ENCODE measurements at places on chromosomes 3 and 15.

- no peak for DNase-seq
Measured at GRCh38 chr3:195348426-195349115, 77.6 kb upstream of the XXYLT1 start.

DNA sequence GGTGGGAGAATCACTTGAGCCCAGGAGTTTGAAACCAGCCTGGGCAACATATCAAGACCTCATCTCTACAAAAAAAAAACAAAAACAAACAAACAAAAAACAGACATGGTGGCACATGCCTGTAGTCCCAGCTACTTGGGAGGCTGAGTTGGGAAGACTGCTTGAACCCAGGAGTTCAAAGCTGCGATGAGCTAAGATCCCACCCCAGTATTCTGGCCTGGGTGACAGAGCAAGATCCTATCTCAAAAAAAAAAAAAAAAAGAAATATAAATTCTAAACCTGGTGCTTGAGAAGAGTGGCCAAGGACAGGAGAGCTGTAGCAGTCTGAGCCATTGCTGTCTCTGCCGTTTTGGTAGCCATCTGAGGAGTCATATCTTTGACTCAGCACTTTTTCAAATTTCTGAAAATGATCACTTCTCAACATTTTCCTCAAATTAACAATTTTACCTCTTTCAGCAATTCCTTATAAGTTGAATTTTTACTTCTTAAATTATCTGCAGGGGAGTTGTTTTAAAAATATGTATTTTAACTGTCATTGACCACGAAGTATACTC is 3.6 kb upstream of the DENND4A start:
- DNase-seq = no peak

GRCh38 chr3:51031666-51032065 is 353.4 kb upstream of the MANF start:
- no peak for DNase-seq

DNA sequence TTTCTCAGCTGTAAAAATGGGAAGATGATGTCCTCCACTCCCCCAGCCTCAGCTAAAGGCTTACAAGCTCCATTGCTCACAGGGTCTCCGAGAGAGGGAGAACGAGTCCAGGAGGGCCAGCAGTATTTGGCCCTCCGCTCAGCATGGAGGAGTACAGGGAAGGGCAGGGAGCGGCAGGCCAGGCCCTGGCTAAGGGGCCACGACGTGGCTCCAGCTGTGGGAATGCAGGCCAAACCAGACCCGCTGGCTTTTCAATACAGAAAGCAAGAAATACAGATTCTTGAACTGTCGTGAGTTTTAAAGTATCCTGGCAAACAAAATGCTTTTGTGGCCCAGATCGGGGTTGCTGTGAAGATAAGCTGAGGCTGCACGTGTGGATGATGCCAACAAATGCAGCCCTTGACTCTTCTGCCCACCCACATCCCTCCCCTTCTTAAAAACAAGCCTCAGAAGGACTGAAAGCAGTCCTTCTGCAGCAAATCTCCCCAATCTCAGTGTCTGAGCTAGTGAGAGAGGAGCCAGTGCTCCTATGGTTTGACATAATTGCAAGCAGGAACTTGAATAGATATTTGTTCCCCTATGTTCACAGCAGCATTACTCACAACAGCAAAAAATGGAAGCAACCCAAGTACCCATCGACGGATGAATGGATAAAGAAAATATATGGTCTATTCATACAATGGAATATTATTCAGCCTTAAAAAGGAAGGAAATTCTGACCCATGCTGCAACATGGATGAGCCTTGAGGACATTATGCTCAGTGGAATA is 18.5 kb upstream of the FBLN2 start:
- DNase-seq = no peak

- DNase-seq = no peak
Measured at GRCh38 chr15:23484870-23485269, 37.8 kb upstream of the GOLGA6L2 start.

DNA sequence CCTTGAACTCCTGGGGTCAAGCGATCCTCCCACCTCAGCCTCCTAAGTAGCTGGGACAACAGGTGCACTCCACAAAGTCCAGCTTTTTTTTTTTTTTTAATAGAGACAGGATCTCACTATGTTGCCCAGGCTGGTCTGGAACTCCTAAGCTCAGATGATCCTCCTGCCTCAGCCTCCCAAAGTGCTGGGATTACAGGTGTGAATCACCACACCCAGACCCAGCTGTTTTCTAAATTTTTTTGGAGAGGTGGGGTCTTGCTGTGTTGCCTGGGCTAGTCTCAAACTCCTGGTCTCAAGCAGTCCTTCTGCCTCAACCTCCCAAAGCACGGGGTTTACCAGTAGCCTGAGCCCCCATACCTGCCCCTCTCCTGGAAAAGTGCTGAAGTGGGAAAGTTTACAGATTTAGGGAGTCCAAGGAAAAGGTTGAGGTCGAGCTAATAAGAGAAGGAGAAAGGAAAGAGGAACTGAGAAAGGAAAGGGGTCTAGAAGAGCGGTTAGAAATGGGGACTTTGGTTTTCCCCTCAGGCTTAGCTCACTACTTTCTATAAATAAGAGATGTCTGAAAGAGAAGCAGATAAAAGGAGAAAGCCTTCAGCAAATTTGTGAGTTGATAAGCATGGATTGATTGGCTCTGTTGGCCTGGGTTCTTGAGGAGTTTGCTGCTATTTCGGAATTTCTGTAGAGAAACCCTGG is 23.6 kb downstream of the UBE2E1 start:
- no peak for DNase-seq

DNA sequence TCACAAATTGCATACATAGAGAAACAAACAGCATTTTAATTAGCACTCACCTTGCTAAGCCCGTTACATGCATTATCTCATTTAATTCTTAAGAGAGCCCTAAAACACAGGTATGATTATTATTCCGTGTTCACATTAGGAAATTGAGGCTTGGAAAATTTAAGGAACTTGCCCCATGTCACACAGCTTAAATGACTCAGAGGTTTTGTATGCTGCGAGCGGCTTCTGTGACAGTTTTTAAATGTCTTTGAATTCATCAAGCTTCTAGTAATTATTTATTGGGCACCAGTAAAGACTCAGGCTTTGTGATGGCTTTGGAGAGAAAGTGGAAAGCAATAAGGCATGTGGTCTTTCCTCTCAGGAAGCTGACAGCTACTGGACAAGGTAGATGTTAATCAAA is 166.7 kb upstream of the THBS1 start:
- no peak for DNase-seq

GRCh38 chr3:68007621-68008226 is 353.3 kb upstream of the SUCLG2 start:
- DNase-seq = no peak

GRCh38 chr3:184543843-184544512 is 17.6 kb upstream of the EPHB3 start:
- peak; percentile 23 for DNase-seq

DNA sequence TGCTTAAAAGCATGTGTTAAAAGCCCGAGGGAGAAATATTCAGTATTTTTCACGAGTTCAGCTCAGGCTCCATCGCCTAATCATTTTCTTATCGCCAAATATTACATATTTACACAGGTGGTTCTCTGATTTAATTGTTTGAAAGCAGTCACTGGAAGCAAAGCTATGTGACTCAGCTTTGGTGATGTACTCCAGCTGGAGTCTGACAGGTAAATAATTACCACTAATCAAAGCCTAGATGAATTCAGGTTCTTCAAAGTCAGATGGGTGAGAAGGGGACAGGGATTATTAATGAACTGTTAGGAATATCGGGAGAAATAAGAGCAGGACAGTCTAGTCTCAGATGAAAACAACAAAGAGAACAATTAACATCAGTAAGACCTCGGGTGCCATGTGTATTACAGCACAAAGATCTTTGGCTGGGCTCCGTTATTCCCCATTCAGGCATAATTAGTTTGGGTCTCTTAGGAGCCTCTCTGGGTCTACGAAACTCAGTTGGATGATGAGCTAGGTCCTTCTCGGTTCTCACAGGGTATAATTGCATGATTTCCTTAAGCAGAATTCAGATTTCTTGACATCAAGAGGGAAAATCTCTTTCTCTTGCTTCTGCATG is 331.7 kb upstream of the ADAMTS9 start:
- DNase-seq = peak; percentile 41

GRCh38 chr15:87573039-87573438 is 683.5 kb downstream of the NTRK3 start:
- no peak for DNase-seq

- peak; percentile 58 for DNase-seq
Measured at GRCh38 chr3:58082047-58082446, 73.8 kb downstream of the FLNB start.

- DNase-seq = no peak
Measured at GRCh38 chr3:42755681-42756578, 17.1 kb downstream of the CCDC13 start.

DNA sequence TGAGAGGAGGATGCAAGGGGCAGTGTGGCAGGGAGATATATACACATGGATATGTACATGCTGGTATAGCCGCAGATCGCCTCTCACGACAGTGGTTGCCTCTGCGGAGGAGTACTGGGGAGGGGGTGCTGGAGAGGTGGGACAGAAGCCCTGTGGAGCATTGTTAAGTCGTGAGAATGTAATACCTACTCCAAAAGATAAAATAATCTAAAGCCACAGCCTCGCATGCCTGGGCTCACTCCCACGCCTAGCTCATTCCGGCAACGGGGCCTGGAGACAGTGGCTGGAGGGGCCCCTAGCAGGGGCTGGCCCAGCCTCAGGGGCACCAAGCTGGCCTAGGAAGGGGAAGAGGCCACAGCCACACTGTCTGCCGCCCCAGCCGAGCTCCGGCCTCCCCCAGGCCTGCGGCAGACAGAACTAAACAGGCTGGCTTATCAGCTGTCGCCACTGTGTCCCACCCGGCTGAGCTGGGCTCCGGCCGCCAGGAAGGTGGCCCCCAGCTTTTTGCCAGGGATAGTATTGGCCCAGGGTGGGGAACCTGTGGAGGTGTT is 65.1 kb upstream of the LCTL start:
- no peak for DNase-seq

- DNase-seq = no peak
Measured at GRCh38 chr15:40313531-40314398, 6.0 kb upstream of the PLCB2 start.

DNA sequence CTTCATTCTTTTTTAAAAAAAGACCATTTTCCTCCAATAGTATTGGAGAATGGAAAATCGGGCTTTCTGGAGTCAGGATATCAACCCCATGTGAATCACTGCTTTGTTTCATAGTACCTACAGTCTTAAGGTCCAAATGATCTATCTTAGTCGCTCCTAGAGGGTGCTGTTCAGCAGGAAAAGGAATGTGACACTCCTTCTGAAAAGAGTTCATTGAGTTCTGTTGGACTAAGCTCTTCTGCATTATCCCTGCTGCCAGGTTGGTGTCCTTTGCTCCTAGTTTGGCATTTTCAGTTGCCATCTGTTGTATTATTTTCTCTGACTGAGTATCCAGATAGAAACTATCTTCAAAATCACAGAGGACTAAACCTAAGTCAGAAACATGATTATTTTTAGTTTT is 57.2 kb downstream of the POLQ start:
- no peak for DNase-seq

DNA sequence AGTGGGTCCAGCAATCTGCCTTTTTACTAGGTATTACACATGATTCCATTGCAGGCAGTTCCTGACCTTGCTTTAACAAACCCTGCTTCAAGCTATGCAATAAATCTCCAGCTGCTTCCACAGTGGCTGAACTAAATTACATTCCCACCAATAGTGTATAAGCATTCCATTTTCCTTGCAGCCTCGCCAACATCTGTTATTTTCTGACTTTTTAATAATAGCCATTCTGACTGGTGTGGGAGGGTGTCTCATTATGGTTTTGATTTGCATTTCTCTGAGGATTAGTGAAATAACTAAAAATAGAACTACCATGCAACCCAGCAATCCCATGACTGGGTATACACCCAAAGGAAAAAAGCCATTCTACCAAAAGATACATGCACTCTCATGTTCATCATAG is 36.4 kb upstream of the DNAJC13 start:
- DNase-seq = no peak

DNA sequence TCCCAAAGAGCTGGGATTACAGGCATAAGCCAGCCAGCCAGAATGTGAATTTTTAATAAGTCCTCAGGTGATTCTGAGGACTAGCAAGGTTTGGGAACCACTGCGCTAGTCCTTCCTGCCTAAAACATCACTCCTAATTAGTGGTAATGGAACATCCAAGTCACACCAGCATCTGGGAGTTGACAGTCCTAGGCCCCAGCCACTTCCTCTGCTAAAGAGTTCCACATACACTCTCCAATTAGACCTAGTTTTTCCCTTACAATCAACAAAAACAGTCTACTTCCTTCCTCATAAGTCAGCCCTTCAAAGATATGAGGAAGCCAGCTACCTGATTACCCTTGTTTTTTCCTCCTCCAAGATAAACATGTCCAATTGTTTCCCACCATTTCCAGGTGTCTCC is 78.1 kb downstream of the OXNAD1 start:
- no peak for DNase-seq

- no peak for DNase-seq
Measured at GRCh38 chr3:174945951-174946350, 86.8 kb downstream of the NAALADL2 start.

- no peak for DNase-seq
Measured at GRCh38 chr15:38349251-38349650, 96.6 kb downstream of the SPRED1 start.

DNA sequence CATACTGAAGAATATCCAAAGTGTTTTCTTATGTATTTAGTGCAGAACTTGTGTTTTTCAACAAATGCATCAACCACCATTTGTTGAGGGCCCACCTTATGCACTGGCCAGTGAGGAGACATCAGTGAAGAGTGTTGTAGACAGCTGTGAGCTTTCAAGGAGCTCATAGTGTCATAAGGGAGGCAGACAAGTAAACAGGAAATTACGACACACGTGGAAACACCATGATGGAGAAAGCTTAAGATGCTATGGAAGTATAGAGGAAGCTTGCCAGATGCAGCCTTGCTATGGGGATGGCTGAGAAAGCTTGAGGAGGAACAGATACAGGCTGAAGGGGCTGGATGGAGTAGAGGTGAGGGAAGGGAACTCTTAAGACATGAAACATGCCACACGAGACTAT is 50.8 kb upstream of the PSMD6 start:
- no peak for DNase-seq

DNA sequence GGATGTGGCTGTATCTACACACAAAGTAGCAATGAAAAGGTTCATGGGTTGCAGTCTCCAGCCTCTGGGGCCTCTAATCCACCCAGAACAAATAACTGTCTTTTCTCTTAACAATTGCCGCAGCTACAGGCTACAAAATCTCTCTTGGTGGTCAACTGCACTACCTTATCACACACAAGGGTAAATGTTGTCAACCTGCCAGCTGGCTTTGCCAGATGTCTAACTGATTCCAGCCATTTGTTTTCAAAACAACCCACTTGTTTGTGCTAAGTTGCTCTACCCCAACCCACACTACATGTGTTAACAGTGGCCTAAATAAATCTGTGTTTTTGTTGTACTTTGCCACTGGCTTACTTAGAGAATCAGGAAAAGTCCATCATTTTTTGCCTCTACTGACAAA is 447.3 kb downstream of the TAFA4 start:
- no peak for DNase-seq

DNA sequence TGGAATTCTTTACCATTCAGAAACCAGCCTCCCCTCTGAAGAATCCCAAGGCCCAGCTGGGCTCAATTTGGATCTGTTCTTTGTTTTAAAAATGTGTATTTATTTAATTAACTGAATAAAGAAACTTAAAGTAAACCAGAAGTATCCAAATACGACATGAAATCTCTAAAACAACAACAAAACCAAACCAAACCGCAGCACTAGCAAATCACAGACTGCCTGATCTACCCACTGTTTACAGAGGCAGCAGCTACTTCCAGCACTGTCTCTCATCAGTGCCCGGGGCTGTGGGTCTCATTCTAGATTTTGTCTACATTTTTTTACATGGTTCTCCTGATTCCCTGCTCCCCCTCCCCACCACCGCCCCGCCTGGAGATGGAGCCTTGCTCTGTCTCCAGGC is 2.3 kb downstream of the FLNB start:
- no peak for DNase-seq

GRCh38 chr3:69422751-69423150 is 36.9 kb upstream of the FRMD4B start:
- DNase-seq = no peak

Data from kidney epithelial cell (primary cell).